ENCODE measurements at places on chromosomes 1 and 21. TPM values are rescaled to one million over a fixed set of nuclear protein-coding genes. Genes with fewer than 3 reads are reported as not detected.

- DNase-seq: no peak
- peaks cover 28% of the 10 kb centered on the region for H3K4me1 ChIP-seq
- peak overlapping the region; percentile 80 for H3K4me3 ChIP-seq
- H3K27me3 ChIP-seq: no peaks in the 10 kb centered on the region
These were observed 2.4 kb downstream of the BEST4 start for GRCh38 chr1:44785501-44786137.

The CLCNKA gene
- total RNA-seq: not detected

The RGSL1 gene
- not detected for total RNA-seq

- no peak for DNase-seq
- peaks cover 15% of the 10 kb centered on the region for H3K36me3 ChIP-seq
- peak overlapping the region; percentile 36 for H3K27ac ChIP-seq
- H3K4me3 ChIP-seq: no peak overlapping the region
- peaks cover 19% of the 10 kb centered on the region for H3K4me1 ChIP-seq
These were observed 54.1 kb downstream of the CD2 start for GRCh38 chr1:116808200-116808847.

The ZBTB8B gene
- not detected for total RNA-seq

- H3K4me1 ChIP-seq: no peaks in the 10 kb centered on the region
- no peaks in the 10 kb centered on the region for H3K27me3 ChIP-seq
- no peak overlapping the region for H3K27ac ChIP-seq
- peaks cover 6% of the 10 kb centered on the region for H3K36me3 ChIP-seq
These were observed 234.3 kb upstream of the ADAMTS5 start for GRCh38 chr21:27201197-27201596.

GRCh38 chr1:166032572-166033371, 134.0 kb downstream of the FAM78B start:
- H3K27me3 ChIP-seq: peaks cover 30% of the 10 kb centered on the region
- H3K36me3 ChIP-seq: no peaks in the 10 kb centered on the region
- H3K4me1 ChIP-seq: no peaks in the 10 kb centered on the region

- H3K27me3 ChIP-seq: no peaks in the 10 kb centered on the region
- H3K27ac ChIP-seq: no peak overlapping the region
- no peak for DNase-seq
- H3K36me3 ChIP-seq: no peaks in the 10 kb centered on the region
These were observed 104.4 kb downstream of the TM2D1 start for GRCh38 chr1:61620536-61620935.

The RGS16 gene
- total RNA-seq: 0.49 TPM

GRCh38 chr1:198678901-198679329, 40.1 kb downstream of the PTPRC start:
- H3K27me3 ChIP-seq: no peaks in the 10 kb centered on the region
- peaks cover 38% of the 10 kb centered on the region for H3K4me1 ChIP-seq
- H3K36me3 ChIP-seq: no peaks in the 10 kb centered on the region
- peak overlapping the region; percentile 100 for H3K27ac ChIP-seq

The WLS gene
- total RNA-seq: not detected

DNA sequence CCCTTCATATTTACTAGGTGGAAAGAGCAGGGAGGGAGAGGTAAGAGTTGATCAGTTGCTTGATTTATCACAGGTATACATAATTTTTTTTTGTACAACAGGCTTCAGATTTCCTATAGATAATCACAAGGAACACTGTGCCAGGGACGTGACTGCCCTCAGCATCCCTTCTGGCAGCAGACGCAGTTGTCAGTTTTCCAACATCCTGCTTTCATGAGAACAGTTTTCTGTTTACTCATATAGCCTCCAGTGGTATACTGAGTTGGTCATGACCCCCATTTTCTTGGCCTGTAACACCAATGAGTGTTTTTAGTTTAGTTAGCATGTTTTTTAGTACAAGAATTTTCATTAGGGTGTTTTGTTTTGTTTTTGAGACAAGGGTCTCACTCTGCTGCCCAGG, 37.9 kb upstream of the PTPRF start:
- H3K4me1 ChIP-seq: no peaks in the 10 kb centered on the region
- peaks cover 36% of the 10 kb centered on the region for H3K36me3 ChIP-seq
- no peak for DNase-seq
- peaks cover 14% of the 10 kb centered on the region for H3K27me3 ChIP-seq
- H3K27ac ChIP-seq: no peak overlapping the region

DNA sequence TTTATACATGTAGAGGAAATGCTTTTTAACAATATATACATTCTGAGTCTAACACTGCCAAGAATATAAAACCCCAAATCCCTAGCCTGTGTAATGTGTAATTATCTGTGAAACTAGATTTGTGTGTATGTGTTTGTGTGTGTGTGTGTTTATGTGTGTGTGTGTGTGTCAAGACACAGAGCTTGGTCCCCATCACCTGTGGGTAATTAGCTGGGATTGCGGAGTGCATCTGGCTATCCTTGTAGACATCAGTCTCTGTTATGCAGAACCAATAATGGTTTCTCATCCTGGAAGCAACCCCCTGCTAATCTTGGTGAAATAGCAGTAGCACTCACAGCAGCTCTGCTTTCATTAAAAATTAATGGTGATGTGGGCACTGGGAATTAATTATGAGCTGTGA, 26.3 kb upstream of the ST6GALNAC3 start:
- no peak overlapping the region for H3K4me3 ChIP-seq
- H3K27ac ChIP-seq: no peak overlapping the region
- no peak for DNase-seq
- no peaks in the 10 kb centered on the region for H3K27me3 ChIP-seq
- H3K36me3 ChIP-seq: no peaks in the 10 kb centered on the region

DNA sequence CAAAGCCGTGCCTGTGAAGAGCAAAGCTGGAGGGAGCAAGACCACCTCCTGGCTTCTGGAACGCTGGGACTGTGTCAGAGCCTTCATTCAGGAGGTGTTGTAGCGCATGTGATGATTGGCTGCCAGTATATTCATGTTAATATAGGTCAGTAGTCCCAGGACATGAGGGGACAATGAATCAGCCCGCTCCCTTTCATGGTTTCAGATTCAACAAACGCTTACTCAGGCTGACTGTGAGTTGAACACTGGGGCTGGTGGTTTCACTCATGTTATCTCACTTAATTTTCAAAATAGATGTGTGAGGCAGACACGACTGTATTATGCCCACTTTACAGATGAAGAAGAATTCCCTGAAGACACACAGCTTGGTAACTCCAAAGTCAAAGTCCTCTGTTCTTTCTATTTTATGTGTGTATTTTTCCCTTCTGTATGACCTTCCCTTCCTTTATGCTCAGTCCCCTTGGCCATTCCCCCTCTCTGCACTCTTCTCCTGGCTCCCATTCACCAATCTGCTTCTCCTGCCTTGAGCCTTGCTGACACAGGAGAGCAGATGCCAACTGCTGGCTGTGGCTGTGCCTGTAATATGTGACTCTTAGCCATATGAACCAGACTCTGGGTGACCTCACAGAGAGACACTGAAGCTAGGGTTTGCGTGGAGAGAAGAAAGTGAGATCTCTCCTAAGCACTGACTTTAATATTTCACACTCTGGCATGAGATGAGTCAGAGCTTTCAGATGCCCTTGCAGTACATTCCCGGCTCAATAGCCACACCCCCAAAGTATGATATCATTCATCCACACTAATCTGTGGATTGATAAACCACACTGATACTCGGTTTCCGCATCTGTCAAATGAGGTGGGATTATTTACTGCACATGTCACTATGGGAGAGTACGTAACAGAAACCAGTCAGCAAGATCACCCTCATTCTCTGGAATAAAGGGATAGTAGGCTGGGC, 31.4 kb upstream of the KIRREL1 start:
- no peak overlapping the region for H3K27ac ChIP-seq
- DNase-seq: no peak
- peaks cover 9% of the 10 kb centered on the region for H3K27me3 ChIP-seq

- H3K27ac ChIP-seq: peak overlapping the region; percentile 64
- H3K27me3 ChIP-seq: peaks cover 13% of the 10 kb centered on the region
- H3K4me3 ChIP-seq: no peak overlapping the region
- peaks cover 9% of the 10 kb centered on the region for H3K4me1 ChIP-seq
- DNase-seq: no peak
These were observed 464.5 kb downstream of the USP25 start for GRCh38 chr21:16194095-16194787.

- no peaks in the 10 kb centered on the region for H3K27me3 ChIP-seq
- no peak overlapping the region for H3K4me3 ChIP-seq
- H3K27ac ChIP-seq: no peak overlapping the region
- no peak for DNase-seq
These were observed 114.8 kb downstream of the TYW3 start for GRCh38 chr1:74847715-74848114.

The YBEY gene
- total RNA-seq: 15.6 TPM

DNA sequence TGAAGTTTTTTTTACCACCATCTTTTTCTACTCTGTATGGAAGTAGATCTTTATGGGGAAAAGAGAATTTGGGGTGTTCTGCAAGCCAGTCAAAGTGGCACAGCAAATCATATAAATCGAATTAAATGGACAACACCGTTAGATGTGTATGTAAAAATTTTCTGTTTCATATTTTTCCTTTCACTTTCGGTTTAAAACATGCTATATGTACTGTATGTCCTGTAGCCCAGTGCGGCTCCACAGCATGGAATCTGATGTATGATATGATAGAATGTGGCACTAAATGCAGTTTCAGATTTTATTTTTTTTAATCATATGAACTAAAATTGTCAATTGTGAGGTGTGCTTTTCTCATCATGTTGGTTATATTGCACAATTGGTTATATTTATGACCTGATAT, 32.9 kb downstream of the RAB4A start:
- no peak overlapping the region for H3K4me3 ChIP-seq
- no peak for DNase-seq
- H3K36me3 ChIP-seq: peaks cover 20% of the 10 kb centered on the region
- H3K27me3 ChIP-seq: no peaks in the 10 kb centered on the region

The PLXNA2 gene
- total RNA-seq: 7.7 TPM

DNA sequence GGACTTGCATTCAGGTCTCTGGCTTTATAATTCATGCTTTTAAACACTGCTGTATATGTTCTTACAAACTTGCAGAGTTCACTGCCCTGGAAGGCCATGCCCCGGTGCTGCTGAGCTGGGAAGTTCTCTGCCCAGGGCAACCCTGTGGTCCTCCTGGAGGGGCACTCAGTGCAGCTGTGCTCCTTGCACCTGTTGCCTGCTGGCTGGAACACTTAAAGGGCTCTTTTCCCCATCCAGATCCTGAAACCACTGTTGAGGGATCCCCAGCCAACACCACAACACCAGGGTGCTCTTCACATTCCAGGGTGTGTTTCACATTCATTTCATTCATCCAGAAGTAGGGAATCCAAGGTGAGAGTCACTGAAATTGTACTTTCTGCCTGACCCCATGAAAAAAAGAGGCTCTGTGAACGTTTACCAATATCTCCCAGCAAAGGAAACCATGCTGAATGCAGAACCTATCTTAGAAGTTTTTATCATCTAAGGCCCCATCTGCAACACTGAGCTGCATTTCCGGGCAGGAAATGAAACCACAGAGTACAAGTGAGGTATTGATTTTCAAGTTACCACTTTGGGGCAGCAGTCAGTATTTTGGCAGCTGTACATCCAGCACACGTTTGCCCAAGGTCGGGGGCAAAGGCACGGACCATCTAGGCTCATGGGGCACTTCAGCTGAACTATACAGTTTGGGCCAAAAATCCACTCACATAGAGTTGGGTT, 16.4 kb upstream of the KIAA0040 start:
- H3K4me1 ChIP-seq: peaks cover 70% of the 10 kb centered on the region
- peak; percentile 46 for DNase-seq
- H3K27ac ChIP-seq: peak overlapping the region; percentile 97
- no peaks in the 10 kb centered on the region for H3K36me3 ChIP-seq
- peak overlapping the region; percentile 90 for H3K4me3 ChIP-seq

GRCh38 chr1:203302456-203302855, 2.9 kb upstream of the BTG2 start:
- H3K27me3 ChIP-seq: no peaks in the 10 kb centered on the region
- H3K4me1 ChIP-seq: peaks cover 41% of the 10 kb centered on the region
- DNase-seq: no peak
- peaks cover 10% of the 10 kb centered on the region for H3K36me3 ChIP-seq
- H3K4me3 ChIP-seq: no peak overlapping the region
- peak overlapping the region; percentile 98 for H3K27ac ChIP-seq

The LCE1B gene
- total RNA-seq: not detected

- H3K36me3 ChIP-seq: no peaks in the 10 kb centered on the region
- DNase-seq: no peak
- peaks cover 20% of the 10 kb centered on the region for H3K27me3 ChIP-seq
- H3K27ac ChIP-seq: no peak overlapping the region
- H3K4me3 ChIP-seq: no peak overlapping the region
These were observed 19.7 kb upstream of the ZBTB40 start for GRCh38 chr1:22431965-22432364.

DNA sequence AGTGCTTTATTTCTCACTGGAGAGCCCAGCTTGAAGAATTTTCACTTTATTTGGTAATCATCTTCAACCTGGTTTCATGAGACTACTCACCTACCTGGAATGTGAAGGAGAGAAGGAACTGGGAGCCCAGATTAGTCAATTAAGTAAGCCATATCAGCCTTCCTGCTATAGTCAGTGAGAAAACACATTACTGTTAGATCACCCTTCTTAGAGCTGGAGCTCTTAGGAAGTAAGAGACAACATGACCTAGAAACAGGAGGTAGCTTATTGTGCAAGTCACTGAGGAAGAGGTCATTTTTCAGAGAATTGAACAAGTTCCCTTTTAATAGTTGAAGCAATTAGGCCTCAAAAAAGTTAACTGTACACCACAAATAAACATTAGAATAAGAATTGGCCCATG, 49.2 kb upstream of the TEKT2 start:
- no peak overlapping the region for H3K4me3 ChIP-seq
- no peak overlapping the region for H3K27ac ChIP-seq
- H3K4me1 ChIP-seq: no peaks in the 10 kb centered on the region
- no peaks in the 10 kb centered on the region for H3K27me3 ChIP-seq
- no peak for DNase-seq

- no peak for DNase-seq
- peaks cover 18% of the 10 kb centered on the region for H3K36me3 ChIP-seq
- peak overlapping the region; percentile 60 for H3K4me3 ChIP-seq
- no peaks in the 10 kb centered on the region for H3K27me3 ChIP-seq
- H3K4me1 ChIP-seq: peaks cover 35% of the 10 kb centered on the region
These were observed 1.7 kb upstream of the DNTTIP2 start for GRCh38 chr1:93880731-93881130.

GRCh38 chr1:245246433-245246832, 91.6 kb downstream of the KIF26B start:
- no peak overlapping the region for H3K27ac ChIP-seq
- no peaks in the 10 kb centered on the region for H3K36me3 ChIP-seq
- peaks cover 3% of the 10 kb centered on the region for H3K27me3 ChIP-seq
- H3K4me3 ChIP-seq: no peak overlapping the region
- DNase-seq: no peak

The LRRC53 gene
- not detected for total RNA-seq

- no peak overlapping the region for H3K4me3 ChIP-seq
- H3K36me3 ChIP-seq: no peaks in the 10 kb centered on the region
These were observed 108.0 kb downstream of the ENAH start for GRCh38 chr1:225544924-225545323.

- no peak for DNase-seq
- no peak overlapping the region for H3K4me3 ChIP-seq
These were observed 39.2 kb downstream of the RUNX3 start for GRCh38 chr1:24890887-24891286.
